ENCODE measurements at places on chromosomes 6 and 20. TPM values are rescaled to one million over a fixed set of nuclear protein-coding genes. Genes with fewer than 3 reads are reported as not detected.
A peak's percentile ranks its signal among the peaks of the same experiment; 100 is the strongest.

GRCh38 chr6:140540743-140541142 is 1166.3 kb upstream of the CITED2 start:
- DNase-seq = no peak

DNA sequence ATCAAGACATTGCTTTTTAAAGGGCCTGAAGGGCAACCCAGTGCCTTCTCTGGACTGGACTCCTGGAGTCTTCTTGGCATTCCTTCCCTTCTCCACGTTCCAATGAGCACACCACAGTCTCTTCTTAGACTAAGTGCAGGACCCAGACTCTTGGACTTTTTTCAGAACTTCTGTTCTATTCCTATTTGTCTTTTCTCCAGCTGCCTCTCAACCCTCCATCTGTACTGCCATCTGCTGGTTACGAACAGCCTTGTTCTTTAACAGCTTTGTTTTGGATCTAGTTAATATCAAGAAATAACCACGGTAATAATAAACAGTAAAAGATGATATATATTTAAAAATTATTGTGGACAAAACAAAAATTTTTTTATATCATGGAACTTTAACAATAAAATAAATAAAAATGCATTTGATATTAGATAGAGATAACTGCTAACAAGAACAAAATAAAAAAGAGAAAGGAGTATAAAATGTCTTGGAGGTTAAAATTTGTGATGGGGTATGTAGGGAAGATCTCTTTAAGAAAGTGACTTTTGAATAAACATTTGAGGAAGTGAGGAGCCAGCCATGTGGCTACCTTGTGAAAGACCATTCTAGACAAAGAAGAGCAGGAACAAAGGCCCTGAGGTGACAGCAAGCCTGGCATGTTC is 105.1 kb upstream of the HCRTR2 start:
- no peak for DNase-seq

- no peak for DNase-seq
Observed at GRCh38 chr20:23308024-23308423, 42.6 kb upstream of the NXT1 start.

- DNase-seq = no peak
Observed at GRCh38 chr6:117138425-117138824, 126.9 kb upstream of the VGLL2 start.

GRCh38 chr20:37096415-37097041 is 731 bp upstream of the RBL1 start:
- DNase-seq = no peak

- DNase-seq = no peak
Observed at GRCh38 chr6:43454290-43454695, 1.1 kb downstream of the DLK2 start.

GRCh38 chr6:53410508-53411258 is 61.9 kb upstream of the ELOVL5 start:
- peak; percentile 64 for DNase-seq

DNA sequence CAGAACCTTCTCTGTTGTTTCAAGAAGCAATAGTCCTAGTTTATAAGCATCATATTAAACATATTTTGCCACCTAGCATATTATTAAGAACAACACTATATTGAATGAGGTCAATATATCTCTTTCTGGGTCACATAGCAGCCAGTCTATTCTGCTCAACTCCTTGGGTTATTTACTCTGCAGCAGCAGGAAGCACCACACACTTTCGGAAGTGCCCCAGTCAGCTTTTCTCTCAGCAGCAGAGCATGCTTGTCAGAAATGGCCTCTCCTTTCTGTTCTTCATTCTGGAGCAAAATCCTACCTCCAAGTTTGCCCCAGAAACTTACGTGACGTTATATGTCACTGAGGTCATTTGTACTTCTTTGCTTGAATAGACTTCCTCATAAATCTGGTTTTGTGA is 22.7 kb downstream of the CFAP206 start:
- DNase-seq = no peak

DNA sequence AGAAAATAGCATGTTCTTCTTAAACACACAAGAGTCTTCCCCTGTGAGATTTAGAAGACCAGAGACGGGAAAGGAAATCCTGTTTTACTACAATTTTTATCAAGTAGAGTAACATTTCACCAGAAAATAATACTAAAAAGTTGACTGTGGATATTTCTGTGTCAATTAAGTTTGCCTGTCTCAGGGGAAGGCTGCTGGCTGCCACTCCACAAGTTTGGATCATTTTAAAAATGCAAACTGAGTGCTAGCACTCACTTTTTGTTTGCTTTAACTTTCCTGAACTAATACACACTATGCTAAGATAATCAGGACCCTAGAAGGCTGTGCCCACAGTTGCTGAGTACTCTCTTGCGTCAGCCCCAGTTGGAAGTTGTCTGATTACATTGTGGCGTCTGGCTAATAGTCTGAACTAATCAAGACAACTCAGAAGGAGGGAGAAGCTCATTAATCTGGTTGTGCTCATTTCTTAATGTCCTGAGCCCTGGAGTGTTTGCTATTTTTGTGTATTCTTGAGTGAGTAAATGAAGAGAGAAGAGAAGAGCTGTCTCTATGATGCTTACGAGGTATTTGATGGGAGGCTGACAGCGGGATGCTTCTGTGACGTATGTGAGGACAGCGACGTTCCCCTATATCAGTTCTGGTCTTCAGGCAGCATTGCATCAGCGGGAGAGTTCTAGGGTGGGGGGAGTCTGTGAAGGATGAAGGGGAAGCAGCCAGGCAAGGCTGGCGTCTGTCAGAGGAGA is 664.2 kb downstream of the QKI start:
- DNase-seq = no peak

GRCh38 chr6:95768539-95768938 is 191.2 kb downstream of the MANEA start:
- DNase-seq = peak; percentile 51

GRCh38 chr6:32047855-32048766 is 9.9 kb downstream of the CYP21A2 start:
- peak; percentile 85 for DNase-seq

GRCh38 chr6:40896696-40897095 is 142.3 kb downstream of the UNC5CL start:
- no peak for DNase-seq

DNA sequence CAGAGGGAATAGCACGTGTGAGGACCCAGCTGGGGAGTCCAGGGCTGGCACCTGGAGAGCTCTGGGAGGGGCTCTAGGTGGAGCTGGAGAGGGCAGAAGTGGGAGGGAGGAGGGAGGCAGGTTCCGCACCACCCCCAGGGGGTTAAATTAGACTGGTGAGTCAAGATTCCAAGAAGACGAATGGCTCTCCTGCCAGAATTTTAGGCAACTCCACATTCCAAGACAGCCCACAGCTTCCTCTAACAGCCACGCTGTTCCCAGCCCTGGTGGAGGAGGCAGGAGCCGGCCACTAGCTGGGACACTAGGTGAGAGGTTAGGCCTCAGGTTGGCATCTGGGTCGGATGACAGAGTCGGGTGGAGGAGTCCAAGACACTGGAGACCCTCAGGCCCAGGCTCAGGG is 60.2 kb downstream of the TFAP2C start:
- no peak for DNase-seq

- DNase-seq = no peak
Observed at GRCh38 chr6:40413239-40413638, 173.9 kb downstream of the LRFN2 start.

GRCh38 chr6:132132924-132133639 is 181.9 kb upstream of the CCN2 start:
- DNase-seq = no peak

DNA sequence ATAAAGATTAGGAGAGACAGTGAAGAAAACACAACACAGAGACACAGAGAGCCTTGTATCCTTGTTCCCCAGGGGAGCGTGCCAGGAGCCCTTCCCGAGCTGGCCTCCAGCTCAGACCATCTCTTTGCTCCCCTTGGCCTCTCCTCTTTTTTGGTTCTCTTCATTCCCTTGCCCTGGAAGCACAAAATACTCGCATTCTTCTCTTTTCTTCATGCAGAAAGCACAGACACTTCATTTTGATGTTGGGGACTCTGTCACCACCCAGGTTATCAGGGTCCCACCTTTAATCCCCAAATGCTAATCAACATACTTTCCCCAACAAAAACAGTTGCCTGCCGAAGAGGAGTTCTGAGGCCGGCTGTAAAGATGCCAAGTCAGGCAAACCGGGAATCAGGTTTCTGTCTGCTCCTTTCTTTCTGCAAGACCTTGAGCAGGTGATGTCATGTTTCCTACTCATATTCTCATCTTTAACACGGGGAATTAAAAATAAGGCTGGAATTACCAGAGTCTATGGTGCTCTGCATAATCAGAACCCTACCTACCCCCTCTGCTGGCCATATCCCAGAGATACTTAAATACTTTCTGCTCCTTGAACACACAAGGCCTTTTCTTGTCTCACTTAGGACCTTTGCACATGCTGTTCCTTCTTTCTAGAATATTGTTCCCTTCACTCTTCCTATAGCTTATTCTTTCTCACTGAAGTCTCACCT is 21.7 kb downstream of the TGM6 start:
- DNase-seq = no peak

- DNase-seq = no peak
Observed at GRCh38 chr20:2151858-2152281, 50.2 kb downstream of the STK35 start.

DNA sequence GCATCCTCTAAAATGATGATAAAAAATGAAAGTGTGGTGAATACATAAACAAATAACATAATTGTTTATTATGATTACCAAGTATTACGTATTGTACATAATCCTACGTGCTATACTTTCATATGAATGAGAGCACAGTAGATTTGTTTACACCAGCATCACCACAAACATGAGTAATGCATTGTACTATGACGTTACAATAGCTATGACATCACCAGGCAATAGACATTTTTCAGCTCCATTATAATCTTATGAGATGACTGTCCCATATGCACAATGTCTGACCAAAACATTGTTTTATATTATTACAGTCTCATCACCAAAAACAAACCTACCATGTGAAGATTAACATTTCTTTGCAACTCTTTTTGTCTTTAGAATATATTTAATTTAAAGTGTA is 225.7 kb upstream of the TENT5A start:
- no peak for DNase-seq

GRCh38 chr20:8809107-8809953 is 259.6 kb upstream of the PLCB4 start:
- no peak for DNase-seq

GRCh38 chr6:79196912-79197311 is 37.6 kb downstream of the HMGN3 start:
- DNase-seq = no peak

- DNase-seq = no peak
Observed at GRCh38 chr6:1538810-1539478, 70.8 kb upstream of the FOXC1 start.

GRCh38 chr6:7264686-7265384 is 48.2 kb downstream of the SSR1 start:
- DNase-seq = no peak

- no peak for DNase-seq
Observed at GRCh38 chr6:7578516-7578915, 11.5 kb upstream of the SNRNP48 start.

GRCh38 chr6:36350082-36350481 is 13.4 kb upstream of the BNIP5 start:
- no peak for DNase-seq

BMP2 gene
- total RNA-seq = 2.0 TPM

HCRTR2 gene
- total RNA-seq = not detected

CGA gene
- total RNA-seq = not detected

ZFAND3 gene
- total RNA-seq = 59.9 TPM

MEP1A gene
- total RNA-seq = not detected

CARMIL1 gene
- 4.1 TPM for total RNA-seq

C6orf118 gene
- total RNA-seq = not detected

CDSN gene
- not detected for total RNA-seq

BEND3 gene
- 2.7 TPM for total RNA-seq

LINC00237 gene
- not detected for total RNA-seq

KIAA1586 gene
- 4.5 TPM for total RNA-seq

GJA10 gene
- not detected for total RNA-seq

PDRG1 gene
- 5.8 TPM for total RNA-seq
